ENCODE measurements at places on chromosomes 4 and X.

DNA sequence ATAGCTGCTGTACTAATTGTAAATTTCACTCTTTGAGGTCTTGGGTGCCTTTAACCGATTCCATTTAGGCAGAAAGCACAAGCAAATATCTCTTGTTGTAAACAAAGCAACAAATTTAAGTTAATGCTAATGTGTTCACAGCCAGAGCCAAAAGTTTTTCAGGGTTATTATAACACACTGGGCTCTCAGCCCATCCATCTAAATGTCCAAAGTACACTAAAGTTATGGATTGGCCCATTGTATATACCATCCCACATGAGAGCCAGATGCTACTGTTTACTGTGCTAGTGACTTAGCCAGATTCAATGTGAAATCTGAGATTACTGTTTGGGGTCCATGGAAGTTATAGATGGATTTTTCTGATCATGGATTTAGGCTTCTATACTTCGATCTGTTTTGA, 186.7 kb downstream of the LARP7 start:
- DNase-seq: no peak

DNA sequence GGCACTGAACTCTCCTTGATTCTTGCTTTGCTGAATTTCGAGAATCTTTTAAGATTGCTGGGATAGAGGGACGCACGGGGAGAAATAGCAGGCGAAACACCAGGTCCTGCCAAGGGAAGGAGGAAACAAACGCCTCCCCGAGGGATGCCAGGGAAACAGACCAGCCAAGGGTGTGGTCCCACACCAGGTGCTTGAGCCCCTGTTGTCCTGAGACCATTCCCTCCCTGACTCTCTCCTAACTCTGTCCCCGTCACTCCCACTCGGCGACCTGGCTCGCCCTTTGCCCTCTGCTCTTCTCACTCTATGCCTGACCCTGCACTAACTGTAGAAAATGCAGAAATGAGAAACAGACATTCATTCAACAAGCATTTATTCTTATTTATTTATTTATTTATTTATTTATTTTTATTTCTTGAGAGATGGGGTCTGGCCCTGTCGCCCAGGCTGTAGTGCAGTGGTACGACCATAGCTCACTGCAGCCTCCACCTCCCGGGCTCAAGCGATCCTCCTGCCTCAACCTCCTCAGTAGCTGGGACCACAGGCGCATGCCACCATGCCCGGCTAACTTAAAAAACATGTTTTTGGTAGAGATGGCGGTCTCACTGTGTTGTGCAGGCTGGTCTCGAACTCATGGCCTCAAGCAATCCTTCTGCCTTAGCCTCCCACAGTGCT, 16.2 kb downstream of the CTAG1B start:
- no peak for DNase-seq

GRCh38 chr4:140005699-140006098, 148.3 kb downstream of the MAML3 start:
- DNase-seq: no peak

DNA sequence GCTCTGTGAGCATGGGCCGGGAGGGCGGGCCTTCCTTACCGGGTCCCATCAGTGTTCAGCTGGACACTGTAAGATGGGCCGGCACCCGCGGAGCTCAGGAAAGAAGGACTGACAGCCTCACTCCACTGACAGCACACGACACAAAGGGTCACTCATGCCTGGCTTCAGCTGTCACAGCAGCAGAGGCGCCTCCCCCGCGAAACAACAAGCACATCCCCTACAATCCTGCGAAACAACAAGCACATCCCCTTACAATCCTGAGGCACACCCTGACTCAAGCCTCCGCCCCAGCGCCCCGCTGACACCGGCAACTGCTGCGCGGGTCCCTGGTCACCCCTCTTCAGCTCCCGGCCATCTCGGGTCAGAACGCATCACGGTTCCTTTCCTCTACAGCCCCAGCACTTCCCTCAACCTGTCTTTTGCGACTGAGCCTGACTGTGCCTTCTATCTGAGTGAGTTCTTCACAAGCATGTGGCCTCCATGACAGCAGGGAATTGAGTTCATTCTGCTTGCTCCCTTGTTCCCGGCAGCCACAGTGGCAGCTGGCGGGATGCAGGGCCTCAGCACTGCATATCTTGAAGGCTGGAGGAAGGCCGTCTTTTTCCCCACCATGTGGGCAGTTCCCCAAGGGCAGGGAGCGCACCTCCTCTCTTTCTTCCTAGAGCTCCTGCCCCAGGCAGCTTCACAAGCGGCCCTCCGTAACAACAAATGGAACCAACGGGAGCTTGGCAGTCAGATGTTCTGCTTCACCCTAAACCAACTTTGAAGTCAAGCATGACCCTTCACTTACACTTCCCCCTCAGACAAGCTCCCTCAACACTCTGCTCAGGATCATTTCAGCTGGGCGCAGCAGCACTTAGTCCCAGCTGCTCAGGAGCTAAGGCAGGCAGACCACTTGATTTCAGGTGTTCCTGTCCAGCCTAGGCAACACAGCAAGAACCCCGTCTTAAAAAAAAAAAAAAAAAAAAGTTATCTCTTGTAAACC, 39.6 kb downstream of the SCD5 start:
- no peak for DNase-seq

DNA sequence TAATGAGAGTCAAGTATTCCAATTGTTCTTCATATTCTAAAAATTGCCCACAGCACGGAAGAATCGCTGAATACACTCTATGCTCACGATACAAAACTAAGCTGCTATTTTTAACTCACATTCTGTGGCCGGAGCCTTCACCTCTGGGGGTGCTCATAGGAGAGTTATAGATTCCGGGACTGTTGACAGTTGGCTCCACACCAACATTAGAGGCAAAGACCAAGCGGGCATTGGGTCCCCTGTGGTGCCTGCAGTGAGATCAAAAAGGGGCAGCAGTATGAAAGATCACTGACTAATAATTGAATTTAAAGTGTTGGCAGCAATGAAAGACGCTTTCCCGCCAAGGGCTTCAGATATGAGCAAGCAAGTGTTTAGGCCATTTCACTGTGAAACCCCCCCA, 146.0 kb downstream of the TMEM144 start:
- DNase-seq: no peak
